ENCODE measurements at places on chromosomes 5 and 9.

DNA sequence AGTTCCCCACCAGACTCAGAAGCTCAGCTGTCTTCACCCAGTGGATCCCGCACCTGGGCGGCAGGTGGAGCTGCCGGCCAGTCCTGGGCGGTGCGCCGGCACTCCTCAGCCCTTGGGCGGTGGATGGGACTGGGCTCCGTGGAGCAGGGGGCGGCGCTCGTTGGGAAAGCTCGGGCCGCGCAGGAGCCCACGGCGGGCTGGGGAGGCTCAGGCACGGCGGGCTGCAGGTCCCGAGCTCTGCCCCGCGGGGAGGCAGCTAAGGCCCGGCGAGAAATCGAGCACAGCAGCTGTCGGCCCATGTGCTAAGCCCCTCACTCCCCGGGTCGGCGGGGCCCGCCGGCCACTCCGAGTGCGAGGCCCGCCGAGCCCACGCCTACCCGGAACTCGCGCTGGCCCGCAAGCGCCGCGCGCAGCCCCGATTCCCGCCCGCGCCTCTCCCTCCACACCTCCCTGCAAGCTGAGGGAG lies 560.0 kb downstream of the BRINP1 start:
- no peak for DNase-seq

- DNase-seq: no peak
Measured at GRCh38 chr5:52376592-52376991, 411.1 kb upstream of the ITGA1 start.

GRCh38 chr5:171850324-171850947 lies 64.8 kb downstream of the SMIM23 start:
- no peak for DNase-seq

DNA sequence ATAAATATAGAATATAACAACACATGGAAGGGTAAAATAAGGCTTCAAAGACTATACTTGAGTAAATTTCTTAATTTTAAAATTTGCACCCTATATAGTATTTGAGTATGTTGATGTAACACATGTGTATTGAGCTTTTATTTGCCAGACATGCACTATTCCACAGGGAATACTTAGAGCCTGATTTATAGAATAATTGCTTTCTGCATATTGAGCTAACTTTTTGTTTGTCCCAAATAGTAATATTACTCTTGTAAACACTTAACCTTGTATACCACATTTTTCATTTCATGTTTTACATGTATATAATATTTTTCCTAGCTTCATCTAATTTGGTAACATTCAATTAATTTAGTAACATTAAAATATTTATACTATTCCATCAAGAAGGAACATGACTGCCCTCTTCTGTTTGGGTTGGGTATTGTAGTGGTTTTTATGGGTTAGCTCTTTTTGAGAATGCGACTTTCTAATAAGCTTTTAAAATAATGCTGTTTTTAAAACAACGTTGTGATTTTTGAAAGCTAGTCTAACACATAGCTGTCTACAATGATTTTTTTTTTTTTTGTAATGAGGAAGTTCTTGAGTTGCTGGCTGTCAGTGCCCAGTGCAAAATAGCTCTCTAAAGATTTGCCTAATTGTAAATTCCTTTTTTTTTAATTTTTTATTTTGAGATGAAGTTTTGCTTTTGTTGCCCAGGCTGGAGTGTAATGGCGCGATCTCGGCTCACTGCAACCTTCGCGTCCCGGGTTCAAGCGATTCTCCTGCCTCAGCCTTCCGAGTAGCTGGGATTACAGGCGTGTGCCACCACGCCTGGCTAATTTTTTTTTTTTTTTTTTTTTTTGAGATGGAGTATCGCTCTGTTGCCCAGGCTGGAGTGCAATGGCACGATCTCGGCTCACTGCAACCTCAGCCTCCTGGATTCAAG lies 4.8 kb downstream of the SUB1 start:
- peak; percentile 47 for DNase-seq

GRCh38 chr9:34363619-34364351 lies 12.9 kb downstream of the MYORG start:
- no peak for DNase-seq

DNA sequence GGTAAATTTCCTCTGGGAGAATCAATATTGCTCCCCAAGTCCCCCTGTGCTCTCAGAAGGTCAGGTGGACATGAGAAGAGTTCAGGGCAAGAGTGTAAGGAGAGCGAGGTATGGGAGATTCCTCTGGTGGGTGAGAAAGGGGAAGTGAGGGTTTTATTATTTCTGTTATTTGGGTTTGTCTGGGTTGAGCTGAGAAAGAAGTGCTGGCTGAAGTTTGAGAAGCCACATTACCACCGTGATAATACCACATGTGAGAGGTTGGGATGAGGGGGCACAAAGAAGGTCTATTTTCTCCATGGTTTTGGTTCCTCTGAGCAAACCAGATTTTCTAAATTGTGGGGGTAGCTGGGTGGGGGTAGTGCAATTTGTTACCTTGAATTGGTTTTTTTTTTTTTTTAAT lies 350.4 kb downstream of the OSTF1 start:
- no peak for DNase-seq

DNA sequence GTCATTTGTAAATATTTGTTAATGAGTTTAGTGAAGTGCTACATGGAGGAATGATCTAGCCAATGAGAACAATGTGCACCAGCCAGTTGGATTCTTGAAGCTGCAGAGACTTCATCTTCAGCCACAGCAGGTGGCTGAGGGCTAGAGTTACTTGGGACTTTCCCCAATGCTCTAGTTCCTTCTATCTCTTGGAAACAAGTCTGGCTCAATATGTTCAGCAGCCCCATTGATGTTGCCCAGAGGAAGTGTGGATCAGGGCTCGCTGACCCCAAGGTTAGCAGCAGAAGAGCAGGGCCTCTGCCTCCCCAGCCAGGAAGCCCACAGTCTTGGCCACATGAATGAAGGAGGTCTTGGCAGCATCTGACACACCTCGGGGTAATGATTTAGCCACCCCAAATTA lies 117.5 kb downstream of the SLC1A3 start:
- peak; percentile 27 for DNase-seq

- DNase-seq: no peak
Measured at GRCh38 chr5:99763021-99763774, 772.0 kb upstream of the FAM174A start.

- DNase-seq: no peak
Measured at GRCh38 chr5:21774281-21774680, 1078.9 kb downstream of the CDH12 start.

DNA sequence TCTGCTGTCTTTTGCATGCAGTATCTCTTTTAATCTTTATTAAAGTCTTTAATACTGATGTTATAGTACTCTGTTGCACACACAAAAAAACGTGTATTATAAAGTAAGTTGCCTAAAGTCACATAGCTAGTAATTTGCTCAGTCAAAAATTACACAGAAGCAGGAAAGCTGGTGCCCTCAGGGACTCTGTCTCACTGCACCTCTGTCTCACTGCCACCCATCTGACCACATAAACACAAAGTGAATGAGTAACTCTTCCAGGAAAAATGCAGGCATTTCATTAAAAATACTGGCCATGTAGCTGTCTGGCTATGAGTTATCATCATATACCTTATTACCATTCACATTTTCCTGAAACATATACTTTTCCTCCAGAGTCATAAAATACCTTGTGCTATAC lies 591.7 kb downstream of the CSNK1G3 start:
- DNase-seq: no peak

DNA sequence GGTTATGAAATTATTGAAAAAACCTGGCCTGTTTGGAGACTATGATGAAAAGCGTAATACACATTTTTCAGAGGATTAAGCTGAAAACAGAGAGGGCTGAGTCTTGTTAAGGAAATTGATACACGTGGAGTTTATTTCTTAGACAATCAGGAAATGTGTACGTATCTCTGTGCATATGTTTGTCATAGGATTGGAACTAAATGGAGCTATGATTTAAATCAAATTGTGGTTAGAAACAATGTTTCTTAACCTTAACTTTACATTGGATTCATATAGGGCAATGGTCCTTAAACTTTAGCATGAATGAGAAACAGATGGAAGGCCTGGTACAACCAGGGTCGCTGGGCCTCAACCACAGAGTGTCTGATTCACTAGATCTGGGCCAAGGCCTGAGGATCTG lies 451.6 kb downstream of the CDH18 start:
- no peak for DNase-seq

DNA sequence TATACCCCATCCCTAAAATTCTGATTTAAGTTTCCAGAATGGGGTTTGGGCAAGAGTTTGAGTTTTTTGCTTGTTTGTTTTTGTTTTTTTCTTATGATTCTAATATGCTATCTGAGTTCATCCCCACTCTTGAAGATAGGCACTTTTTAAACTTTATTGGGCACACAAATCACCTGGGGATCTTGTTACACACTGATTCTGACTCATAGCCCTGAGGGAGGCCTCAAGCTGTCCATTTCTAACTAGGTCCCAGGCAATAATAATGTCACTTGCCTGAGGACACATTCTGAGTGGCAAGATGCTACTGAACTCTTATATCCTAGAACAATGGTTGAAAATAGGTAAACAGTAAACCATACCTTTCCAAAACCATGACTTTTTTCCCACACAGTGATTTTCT lies 22.8 kb upstream of the ABLIM3 start:
- no peak for DNase-seq

- DNase-seq: no peak
Measured at GRCh38 chr5:138883211-138883610, 8.1 kb upstream of the LRRTM2 start.

DNA sequence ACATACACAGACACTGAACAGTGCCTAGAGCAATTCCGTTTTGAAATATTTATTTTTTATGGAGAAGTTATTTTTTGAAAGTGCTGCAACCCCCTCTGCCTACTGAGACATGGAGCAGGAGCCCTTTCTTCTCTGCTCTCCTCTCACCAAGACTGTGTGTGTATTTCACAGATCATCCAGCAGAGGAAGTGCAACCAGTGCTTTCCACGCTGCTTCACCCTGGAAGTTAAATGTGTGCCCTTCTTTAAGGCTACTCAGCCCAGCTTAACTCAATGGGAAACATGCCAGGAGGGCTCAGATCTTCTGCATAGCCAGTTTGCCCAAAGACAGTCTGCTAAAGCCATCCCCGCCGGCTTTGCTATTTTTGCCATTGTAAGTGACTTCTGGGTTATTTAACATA lies 606.3 kb downstream of the TLE1 start:
- DNase-seq: no peak

- DNase-seq: no peak
Measured at GRCh38 chr9:33306037-33306436, 15.7 kb downstream of the NFX1 start.

DNA sequence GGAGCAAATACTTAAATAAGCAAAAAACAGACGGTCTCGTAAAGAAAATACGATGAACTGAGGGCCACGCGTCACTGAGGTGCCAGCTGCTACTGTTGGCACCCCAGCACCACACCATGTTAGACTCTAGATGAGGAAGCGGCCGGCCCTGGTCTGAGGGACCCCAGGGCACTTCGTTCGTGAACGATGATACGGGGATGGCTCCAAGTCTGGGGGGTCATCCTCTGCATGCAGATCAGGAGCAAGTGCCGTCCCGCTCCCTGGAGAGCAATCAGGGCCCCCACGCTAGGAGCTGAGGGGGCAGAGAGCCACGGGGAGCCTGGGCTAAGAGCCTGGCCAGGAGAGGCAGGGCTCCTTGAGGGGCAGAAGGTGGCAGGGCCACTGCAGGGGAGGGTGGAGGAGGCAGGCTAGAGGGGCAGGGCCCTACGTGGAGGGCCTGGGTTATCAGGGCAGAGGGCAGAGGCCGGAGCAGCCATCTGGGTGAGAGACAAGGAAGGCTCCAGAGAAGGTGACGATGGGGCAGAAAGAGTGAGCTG lies 24.1 kb downstream of the SARDH start:
- no peak for DNase-seq

DNA sequence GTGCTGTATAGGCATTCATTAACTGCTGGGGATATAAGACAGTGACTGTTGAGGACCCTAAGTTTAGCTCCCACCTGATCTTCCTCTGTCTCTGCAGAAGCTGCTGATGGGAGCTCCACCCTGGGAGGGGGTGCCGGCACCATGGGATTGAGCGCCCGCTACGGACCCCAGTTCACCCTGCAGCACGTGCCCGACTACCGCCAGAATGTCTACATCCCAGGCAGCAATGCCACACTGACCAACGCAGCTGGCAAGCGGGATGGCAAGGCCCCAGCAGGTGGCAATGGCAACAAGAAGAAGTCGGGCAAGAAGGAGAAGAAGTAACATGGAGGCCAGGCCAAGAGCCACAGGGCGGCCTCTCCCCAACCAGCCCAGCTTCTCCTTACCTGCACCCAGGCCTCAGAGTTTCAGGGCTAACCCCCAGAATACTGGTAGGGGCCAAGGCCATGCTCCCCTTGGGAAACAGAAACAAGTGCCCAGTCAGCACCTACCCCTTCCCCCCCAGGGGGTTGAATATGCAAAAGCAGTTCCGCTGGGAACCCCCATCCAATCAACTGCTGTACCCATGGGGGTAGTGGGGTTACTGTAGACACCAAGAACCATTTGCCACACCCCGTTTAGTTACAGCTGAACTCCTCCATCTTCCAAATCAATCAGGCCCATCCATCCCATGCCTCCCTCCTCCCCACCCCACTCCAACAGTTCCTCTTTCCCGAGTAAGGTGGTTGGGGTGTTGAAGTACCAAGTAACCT lies 22.1 kb downstream of the PCDHGC5 start:
- peak; percentile 66 for DNase-seq

GRCh38 chr5:72951671-72952468 lies 4.0 kb upstream of the FCHO2 start:
- no peak for DNase-seq

- no peak for DNase-seq
Measured at GRCh38 chr9:36946653-36947052, 87.4 kb downstream of the PAX5 start.

DNA sequence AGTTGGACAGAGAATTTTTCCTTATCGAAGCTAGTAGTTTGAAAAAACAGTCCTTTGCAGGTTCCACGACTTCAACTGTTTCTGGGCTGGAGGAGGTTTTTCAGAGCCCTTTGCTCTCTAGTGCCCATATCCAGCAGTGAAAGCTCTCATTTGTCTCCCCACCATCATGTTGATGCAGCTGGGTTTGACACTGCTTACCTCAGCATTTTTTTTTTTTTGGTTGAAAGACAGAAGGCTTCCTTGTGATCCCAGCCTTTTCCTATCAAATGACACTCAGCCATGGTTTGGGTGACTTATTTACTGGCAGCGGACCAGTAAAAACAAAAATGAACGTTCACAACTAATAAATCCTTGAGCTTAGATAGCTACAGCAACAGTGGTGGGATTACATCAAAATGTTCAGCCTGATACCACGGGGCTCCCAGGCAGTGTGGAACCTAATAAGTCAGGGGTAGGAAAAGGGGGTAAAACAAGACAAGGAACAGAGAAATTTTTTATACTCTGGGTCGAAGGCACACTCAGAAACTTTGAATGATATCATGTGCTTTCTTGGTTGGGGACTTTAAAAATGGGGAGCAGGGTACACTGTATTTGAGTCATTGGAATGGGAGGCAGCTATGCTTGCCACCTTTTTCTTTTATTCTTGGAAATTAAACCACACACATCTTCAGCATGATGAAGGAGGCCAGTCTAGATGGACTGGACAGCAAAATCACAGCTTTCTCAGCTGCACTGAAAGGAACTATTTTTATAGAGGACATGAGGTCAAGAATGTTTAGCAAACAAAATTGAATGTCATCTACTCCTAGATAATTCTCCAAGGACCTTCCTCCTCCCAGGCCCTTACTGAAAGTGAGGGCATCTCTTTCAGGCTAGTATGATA lies 308.9 kb upstream of the MPDZ start:
- no peak for DNase-seq
